AG09309 (cell line): ENCODE measurements at places on chromosomes 3 and 15.

DNA sequence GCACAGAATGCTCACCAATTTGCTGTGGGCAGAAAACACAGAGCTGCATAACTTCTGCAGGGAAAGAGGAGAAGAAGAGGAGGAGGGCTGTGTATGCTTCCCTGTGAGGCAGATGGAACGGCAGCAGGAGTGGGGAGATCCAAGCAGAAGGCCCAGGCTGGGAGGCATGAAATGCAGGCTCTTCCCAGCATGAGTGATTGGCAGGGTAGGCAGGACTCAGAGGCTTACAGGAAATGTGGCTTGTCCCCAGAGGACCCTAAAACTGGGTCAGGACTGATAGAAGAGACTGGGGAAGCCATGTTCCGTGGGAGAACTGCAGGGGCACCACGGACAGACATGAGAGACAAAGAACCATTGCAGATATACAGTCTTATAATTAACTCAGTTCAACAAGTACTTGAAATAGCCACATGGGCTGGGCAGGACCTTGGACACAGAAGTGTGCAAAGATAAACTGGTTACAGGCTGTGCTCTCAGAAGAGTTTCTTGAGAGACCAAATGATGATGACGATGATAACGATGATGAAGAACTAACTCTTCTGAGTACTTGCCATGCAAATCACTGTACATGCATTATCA is 286.9 kb downstream of the EPHB1 start:
- DNase-seq, result no peak

- DNase-seq, result no peak
Observed at GRCh38 chr3:46960081-46960701, 16.4 kb downstream of the CCDC12 start.

DNA sequence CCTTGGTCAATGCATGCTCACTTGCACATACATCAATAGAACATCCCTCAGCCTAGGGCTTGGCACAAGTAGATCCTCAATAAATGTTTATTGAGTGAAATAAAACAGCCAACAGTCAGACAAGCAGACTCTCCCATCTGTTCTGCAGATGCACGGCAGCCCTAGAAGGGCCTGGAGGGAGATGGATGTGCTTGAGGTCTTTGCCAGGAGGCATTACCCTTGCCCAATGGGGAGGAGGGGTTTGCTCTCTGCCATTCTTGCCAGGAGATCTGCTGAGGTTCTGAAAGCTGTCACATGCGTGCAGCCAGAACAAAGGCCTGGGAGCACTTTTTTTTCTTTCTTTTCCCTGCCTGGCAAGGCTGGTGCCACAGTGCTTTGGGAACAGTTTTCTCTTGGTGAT is 349.3 kb upstream of the THRB start:
- no peak for DNase-seq

GRCh38 chr3:10008588-10009344 is 17.5 kb upstream of the FANCD2 start:
- DNase-seq, result no peak

DNA sequence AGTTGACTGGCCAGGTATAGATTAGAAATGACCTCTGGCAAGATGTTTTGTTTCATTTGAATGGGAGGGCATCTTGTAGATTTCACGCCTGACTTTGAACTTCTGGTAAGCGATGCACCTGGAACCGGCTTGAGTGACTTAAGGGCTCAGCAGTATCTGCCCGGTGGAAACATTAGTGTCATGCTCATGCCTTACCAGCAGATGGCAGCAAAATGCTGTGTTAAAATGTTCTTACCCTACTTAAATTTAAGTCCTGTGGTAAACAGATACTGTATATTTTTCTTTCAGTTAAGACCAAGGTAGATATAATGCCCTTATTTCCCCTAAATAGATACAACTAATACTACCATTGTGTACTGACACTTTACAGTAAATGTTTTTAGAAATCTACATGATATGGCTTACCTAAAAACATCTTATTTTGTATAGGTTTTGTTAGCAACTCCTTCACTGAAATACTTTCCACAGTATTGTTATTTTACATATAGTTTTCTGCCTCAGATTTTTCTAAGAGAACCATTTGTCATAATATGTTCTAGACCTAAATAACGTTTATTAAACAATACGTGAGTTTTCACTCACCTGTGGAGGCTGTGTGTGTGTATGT is 25.5 kb downstream of the ASB7 start:
- DNase-seq, result peak; percentile 62

- no peak for DNase-seq
Observed at GRCh38 chr3:16026753-16027152, 147.7 kb upstream of the GALNT15 start.

DNA sequence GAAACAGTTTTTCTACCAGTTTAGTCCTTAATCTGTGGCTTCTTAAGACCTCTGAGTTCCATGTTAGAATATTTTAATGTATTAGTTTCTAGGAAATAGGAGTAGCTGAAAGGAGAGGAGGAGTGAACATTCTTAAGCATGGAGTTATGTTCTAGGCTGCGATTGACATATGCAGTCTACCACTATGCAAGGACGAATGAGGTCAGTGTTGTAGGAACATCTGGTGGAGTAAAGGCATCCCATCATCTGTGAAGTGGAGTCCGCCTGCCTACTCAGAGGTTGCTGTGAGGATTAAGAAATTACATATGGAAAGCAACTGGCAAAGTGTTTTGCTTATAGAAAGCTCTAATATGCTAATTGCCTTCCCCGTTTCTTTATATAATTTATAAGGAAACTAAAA is 45.1 kb downstream of the SNAPC5 start:
- no peak for DNase-seq
